Mesothelial cell of epicardium (in vitro differentiated cells): ENCODE measurements at places on chromosomes 5 and 9. TPM values are rescaled to one million over a fixed set of nuclear protein-coding genes. Genes with fewer than 3 reads are reported as not detected.

Gene GABBR2
- 0.25 to 0.74 TPM (median 0.55 TPM) in 3 replicates for total RNA-seq

DNA sequence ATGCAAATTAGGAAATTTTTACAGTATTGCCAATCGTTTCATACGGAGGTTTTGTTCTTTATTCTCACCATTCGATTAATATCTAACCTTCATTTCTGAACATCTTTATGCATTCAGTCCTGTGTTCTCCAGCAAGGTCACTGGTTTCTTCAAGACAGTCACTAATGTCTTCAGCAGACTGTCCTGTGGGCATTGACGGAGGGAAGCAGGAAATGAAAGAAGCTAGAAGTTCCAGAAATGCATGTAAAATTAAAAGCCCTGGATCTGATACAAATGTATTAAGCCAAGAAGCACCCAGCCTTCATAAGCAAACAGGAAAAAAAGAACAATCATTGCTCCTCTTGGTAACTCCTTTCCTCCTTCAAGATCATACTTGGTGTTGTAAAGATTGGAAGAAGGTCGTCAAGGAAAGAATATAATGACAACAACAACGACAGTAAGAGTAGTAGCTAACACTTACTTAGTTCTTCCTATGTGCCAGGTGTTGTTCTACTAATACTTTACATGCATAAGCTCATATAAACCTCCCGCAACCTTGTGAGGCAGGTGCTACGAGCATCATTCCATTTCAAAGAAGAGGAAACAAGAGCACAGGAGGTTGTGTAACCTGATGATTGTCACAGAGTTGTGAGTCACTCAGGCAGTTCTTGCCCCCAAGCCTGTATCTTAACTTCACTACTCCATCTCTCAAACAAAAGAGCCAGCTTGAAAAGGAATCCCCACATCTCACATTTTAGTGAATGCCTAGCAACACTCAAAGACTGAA is 59.9 kb upstream of the CER1 start:
- DNase-seq, result no peak
- no peaks in the 10 kb centered on the region for H3K4me1 ChIP-seq
- H3K27me3 ChIP-seq, result no peaks in the 10 kb centered on the region
- H3K27ac ChIP-seq, result no peak overlapping the region

DNA sequence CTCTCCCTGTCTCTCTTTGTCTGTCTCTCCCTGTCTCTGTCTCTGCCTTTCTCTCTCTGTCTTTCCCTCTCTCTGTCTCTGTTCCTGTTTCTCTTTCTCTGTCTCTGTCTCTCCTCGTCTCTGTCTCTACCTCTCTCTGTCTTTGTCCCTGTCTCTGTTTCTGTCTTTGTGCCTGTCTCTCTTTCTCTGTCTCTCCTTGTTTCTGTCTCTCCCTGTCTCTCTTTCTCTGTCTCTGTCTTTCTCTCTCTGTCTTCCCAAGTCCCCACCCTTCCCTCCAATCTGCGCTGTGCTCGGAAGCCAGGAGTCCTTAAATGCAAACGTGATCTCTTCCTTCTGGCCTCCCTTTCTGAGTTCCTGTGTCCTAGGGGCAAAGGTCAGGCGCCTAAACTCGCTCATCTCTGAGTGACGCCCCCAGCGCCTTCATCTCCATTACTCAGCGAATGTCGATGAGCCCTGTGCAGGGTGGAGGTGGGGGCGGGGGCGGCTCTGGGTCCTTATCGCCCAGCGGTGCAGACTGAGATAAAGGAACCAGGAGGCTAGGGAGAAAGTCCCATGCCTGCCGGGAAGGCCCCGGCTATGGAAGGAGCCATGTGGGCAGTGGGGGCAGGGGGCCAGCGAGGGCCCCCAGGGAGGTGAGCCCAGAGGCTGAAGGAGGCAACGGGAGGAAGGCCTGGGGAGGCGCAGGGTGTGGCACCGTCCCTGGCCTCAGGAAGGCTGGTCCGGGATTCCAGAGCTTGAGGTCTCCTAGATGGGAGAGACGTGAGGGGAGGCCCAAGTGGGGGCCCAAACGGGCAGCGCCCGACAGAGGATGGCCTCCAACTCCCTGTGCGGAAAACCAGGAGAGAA is 1.5 kb upstream of the SLC6A19 start:
- H3K4me3 ChIP-seq, result no peak overlapping the region
- peaks cover 20% of the 10 kb centered on the region for H3K27me3 ChIP-seq
- H3K36me3 ChIP-seq, result no peaks in the 10 kb centered on the region
- no peaks in the 10 kb centered on the region for H3K4me1 ChIP-seq
- H3K27ac ChIP-seq, result no peak overlapping the region

- H3K27me3 ChIP-seq, result no peaks in the 10 kb centered on the region
- DNase-seq, result no peak
- no peaks in the 10 kb centered on the region for H3K36me3 ChIP-seq
- no peak overlapping the region for H3K4me3 ChIP-seq
- H3K27ac ChIP-seq, result no peak overlapping the region
- H3K4me1 ChIP-seq, result no peaks in the 10 kb centered on the region
These were observed 55.2 kb upstream of the FYB1 start for GRCh38 chr5:39274398-39275085.

GRCh38 chr9:34989946-34990635 is 546 bp downstream of the DNAJB5 start:
- H3K27me3 ChIP-seq, result peaks cover 3% of the 10 kb centered on the region
- H3K27ac ChIP-seq, result peak overlapping the region; percentile 90
- peaks cover 49% of the 10 kb centered on the region for H3K4me1 ChIP-seq
- no peaks in the 10 kb centered on the region for H3K36me3 ChIP-seq
- DNase-seq, result peak; percentile 62

- DNase-seq, result no peak
- peaks cover 11% of the 10 kb centered on the region for H3K4me1 ChIP-seq
- H3K27me3 ChIP-seq, result peaks cover 41% of the 10 kb centered on the region
- no peaks in the 10 kb centered on the region for H3K36me3 ChIP-seq
- no peak overlapping the region for H3K27ac ChIP-seq
These were observed 315.5 kb downstream of the SLIT3 start for GRCh38 chr5:168985454-168985853.

DNA sequence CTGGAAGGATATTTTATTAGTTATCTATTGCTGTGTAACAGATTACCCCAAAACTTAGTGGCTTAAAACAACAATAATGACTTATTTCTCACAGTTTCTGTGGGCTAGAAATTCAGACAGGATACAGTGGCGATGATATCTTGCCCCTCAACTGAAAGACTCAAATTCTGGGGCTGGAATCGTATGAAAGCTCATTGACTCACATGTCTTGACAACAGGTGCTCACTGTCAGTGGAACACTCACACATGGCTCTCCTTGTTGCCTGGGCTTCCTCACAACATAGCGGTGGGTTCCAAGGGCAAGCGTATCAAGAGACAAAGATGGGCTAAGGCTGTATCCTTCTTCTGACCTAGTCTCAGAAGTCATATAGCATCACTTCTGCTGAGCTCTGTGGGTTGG is 3.7 kb upstream of the GNPDA1 start:
- peaks cover 1% of the 10 kb centered on the region for H3K27me3 ChIP-seq
- no peak for DNase-seq
- peaks cover 4% of the 10 kb centered on the region for H3K36me3 ChIP-seq
- H3K4me1 ChIP-seq, result peaks cover 13% of the 10 kb centered on the region

Gene DBH
- not detected in 3 replicates for total RNA-seq

Gene ELAVL2
- 1.1 to 1.4 TPM (median 1.4 TPM) in 3 replicates for total RNA-seq

GRCh38 chr5:142170254-142170953 is 61.8 kb downstream of the NDFIP1 start:
- peaks cover 25% of the 10 kb centered on the region for H3K4me1 ChIP-seq
- no peak for DNase-seq
- H3K4me3 ChIP-seq, result no peak overlapping the region
- no peaks in the 10 kb centered on the region for H3K27me3 ChIP-seq

DNA sequence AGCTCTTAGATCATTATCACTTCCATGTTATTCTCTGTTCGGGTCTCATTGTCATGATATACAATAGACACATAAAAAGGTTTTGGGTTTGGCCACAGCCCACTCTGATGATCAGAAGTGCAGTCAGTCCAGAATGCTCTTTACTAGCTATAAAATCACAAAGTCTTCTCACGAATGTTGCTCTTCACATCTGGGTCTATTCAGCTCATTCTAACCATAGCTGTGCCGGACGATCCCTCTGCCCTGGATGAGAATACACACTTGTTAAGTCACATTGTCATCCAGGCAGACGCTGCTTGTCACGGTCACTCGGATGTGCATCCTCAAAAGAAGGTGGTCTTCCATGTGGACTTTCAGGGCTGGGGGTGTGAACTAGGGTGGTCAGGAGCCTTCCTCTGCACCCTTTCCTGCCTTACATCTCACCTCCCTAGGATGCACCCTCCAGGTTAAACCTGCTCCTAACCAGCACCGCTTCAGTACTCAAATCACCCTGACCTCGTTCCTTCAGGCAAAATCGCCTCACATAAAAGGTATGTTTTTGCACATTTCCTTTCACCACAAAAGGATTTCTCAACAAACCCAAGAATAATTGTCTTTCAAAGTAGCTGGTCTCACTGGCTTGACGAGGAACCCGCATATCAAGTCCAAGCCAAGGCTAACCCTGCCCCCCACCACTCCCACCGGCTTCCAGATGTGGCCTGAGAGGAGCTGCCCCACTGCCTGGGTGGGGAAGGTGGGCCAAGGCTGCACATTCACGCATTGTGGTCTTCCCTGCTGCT is 21.9 kb downstream of the ANKH start:
- no peak for DNase-seq
- no peaks in the 10 kb centered on the region for H3K27me3 ChIP-seq
- no peak overlapping the region for H3K27ac ChIP-seq
- no peak overlapping the region for H3K4me3 ChIP-seq

Gene TRIP13
- total RNA-seq, result 9.8 to 10.5 TPM (median 9.9 TPM) in 3 replicates
